ENCODE measurements at places on chromosomes 11 and 22.

GRCh38 chr11:112307616-112308015, 47.0 kb upstream of the PLET1 start:
- DNase-seq = no peak

DNA sequence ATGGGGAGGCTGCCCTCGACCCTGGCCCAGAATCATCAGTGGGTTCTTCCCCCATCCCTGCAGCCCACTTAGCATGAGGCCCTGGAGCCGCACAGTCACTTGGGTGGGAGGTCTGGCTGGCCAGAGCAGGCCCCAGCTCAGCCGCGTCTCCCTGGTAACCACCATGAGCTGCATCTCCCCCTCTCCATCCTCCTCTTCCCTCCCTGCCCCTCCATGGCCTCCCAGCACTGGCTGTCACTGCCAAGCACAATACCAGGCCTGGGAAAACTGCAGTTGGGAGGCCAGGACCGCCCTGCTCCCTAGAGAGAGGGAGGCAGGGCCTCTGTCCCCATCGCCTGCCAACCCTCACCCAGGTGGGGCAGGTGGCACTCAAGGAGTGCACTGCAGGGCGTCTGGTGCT, 8.0 kb downstream of the CSDC2 start:
- no peak for DNase-seq

- DNase-seq = peak; percentile 44
Observed at GRCh38 chr11:128294001-128294670, 293.2 kb downstream of the ETS1 start.

GRCh38 chr11:126357055-126357962, 1.8 kb downstream of the ST3GAL4 start:
- DNase-seq = no peak

GRCh38 chr11:13942971-13943381, 19.5 kb upstream of the SPON1 start:
- no peak for DNase-seq

- DNase-seq = no peak
Observed at GRCh38 chr11:112858289-112859023, 102.8 kb upstream of the NCAM1 start.

DNA sequence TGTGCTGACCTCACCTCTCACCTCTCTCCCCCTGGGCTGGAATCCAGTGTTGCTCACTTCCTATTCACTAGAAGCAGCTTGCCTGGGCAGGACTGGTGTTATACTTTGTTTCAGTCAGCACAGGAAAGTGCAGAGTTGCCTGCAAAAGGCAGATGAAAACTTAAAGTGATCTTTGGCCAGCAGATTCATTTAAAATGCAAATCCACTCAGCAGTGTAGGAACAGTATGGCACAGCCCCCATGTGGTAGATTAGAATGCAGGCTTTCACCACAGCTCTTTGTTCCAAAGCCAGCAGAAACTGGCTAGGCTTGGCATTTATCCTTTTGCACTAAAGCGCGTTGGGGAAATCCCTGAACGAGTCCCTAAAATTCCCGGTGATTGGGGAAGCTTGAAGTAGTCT, 301.2 kb downstream of the OR4C45 start:
- no peak for DNase-seq

GRCh38 chr11:129223701-129224149, 31.6 kb upstream of the ARHGAP32 start:
- DNase-seq = no peak

- DNase-seq = no peak
Observed at GRCh38 chr11:129222158-129222557, 30.0 kb upstream of the ARHGAP32 start.

DNA sequence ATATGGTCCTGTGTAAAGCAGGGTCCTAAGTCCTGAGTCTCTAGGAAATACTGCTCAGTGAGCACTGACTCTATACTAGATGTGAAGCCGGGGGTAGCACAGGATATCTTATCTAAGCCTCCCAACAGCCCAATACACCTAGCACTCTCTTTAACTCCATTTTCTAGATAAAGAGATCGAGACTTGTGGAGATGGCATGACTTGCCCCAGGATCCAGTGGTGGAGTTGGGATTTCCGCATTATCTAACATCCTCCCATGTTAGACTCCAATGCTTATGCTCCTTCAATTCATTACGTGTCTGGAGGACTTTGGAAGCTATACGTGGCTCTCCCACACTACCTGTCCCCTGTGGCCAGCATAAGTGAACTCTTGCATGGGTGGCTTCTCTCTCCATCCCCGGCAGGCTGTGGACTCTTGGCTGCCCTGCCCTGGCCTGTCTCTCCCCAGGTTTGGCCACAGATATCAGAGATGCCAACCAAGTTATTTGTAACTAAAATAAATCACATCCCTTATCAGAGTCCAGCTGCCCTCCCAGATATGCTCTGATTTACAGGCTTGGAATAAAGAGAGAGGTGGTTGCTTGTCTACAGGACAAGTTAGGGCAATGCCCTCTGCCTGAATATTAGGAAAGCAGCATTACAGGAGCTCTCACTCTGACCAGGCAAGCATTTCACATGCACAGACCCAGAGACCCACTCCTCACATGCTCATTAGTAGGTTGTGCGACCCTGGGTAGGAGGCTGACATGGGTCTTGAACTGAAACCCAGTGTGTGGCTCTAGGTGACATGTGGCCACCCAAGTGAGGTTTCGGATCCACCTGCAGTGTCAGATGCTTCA, 4.5 kb downstream of the CD44 start:
- no peak for DNase-seq

All from activated naive CD4-positive, alpha-beta T cell treated with anti-CD3 and anti-CD28 coated beads for 36 hours (primary cell).